ENCODE measurements at places on chromosomes 4 and X.

GRCh38 chrX:56795309-56795868 lies 66.3 kb downstream of the NBDY start:
- no peak for DNase-seq

- no peak for DNase-seq
Observed at GRCh38 chr4:72522440-72522839, 46.6 kb downstream of the ADAMTS3 start.

- peak; percentile 27 for DNase-seq
Observed at GRCh38 chrX:85992811-85993229, 54.5 kb downstream of the CHM start.

- no peak for DNase-seq
Observed at GRCh38 chrX:132034648-132035047, 11.5 kb downstream of the STK26 start.

- DNase-seq: no peak
Observed at GRCh38 chr4:7999279-7999678, 59.6 kb upstream of the AFAP1 start.

GRCh38 chr4:189530848-189531247 lies 409.8 kb upstream of the FRG1 start:
- no peak for DNase-seq

GRCh38 chr4:85391071-85391470 lies 83.9 kb upstream of the ARHGAP24 start:
- no peak for DNase-seq

- DNase-seq: no peak
Observed at GRCh38 chrX:112672788-112673560, 6.8 kb downstream of the LHFPL1 start.

DNA sequence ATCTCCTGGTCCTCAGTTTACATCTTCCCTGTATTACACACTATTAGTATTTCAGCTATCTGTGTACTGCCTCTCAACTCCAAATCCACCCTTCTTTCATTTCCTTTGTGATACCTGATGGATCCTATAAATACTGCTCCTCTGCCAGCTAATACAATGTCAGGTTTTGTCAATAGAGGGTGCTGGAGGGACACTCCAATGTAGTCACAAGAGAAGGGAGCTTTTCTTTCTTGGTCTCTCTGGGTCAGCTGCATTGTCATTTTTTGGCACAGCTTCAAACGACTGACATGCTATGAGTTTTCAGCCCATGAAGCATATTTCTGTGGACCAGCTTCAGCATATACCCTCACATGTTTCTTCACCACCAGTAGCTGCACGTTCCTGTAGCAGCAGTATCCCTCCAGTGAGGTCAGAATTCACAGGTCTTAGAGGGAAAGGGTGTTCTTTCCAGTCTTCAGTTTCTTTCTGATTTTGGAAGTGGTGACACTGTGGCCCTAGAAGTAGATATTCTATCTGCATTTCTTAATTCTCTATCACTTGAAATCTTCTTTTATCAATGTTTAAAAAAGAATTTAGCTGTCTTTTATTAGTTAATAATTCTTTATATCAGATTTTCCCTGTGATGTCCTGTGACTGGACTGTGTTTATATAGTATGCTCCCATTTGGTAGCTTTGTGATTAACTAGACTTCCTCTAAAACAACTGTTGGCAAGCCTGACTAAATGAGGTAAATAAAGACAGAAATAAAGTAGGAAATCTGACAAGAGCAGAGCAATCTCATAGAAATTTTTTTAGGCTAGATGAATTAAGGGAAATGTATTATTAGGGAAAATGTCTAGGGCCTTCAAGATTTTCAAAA lies 60.6 kb downstream of the GABRA2 start:
- peak; percentile 4 for DNase-seq

DNA sequence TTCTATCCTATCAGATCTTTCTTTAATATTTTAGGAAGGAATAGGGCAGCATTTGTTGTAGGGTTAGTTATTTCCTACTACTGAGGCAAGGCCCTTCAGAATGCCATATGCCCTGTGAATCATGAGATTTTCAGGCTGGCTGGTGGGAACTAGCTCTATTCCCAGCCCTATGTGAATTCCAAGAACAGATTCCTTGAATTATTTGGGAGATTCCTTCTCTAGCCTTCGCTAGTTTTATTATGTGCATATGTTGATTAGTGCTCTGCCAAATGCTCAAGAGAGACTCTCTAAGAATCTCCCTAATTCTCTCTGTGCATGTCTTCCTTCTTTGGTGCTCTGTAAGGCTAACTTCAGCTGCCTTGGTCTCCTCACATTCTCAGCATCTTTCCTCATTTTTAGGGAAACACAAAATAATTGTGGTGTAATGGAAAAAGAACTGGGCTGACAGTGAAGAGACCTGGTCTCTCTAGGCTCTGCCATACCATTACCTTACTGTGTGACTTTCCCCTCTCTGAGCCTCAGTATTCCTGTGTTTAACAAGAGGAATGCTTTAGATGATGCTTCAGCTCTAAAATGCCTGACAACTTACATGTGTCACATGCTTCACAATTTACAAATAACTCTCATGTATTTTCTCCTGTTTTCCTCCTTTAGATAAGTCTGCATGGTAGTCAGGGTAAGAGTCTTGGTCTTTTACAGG lies 79.7 kb downstream of the VMA21 start:
- no peak for DNase-seq

- DNase-seq: no peak
Observed at GRCh38 chrX:81337805-81338204, 135.9 kb downstream of the SH3BGRL start.
